ENCODE measurements at places on chromosomes 6 and 20. TPM values are rescaled to one million over a fixed set of nuclear protein-coding genes. Genes with fewer than 3 reads are reported as not detected.

Gene SEMG1
- total RNA-seq, result not detected

Gene SLC17A9
- not detected for total RNA-seq

Gene CAP2
- total RNA-seq, result 12.2 TPM

Gene EDEM2
- 53.1 TPM for total RNA-seq

Gene CCR6
- total RNA-seq, result 0.14 TPM

Gene CDSN
- total RNA-seq, result not detected

Gene METTL24
- total RNA-seq, result not detected
